NCI-H774 (cell line): ENCODE measurements at places on chromosomes 6 and 20.

DNA sequence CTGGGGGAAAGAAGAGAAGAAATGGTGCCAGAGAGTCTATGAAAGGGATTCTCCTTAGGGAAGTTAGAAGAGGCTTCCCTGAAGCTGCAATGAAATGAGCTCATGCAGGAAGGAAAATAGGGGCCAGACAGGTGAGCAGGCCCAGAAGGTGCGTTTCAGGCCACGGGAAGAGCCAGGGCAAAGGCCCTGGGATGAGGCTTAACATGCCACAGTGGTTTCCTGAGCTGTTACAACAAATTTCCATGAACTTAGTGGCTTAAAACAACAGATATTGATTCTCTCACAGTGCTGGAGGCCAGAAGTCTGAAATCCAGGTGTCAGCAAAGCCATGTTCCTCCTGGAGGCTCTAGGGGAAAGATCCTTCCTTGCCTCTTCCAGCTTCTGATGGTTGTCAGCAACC, 167.9 kb downstream of the TFAP2C start:
- no peak for DNase-seq

GRCh38 chr6:156654919-156655918, 122.0 kb upstream of the ARID1B start:
- DNase-seq: no peak

GRCh38 chr6:134397676-134398075, 79.8 kb upstream of the SGK1 start:
- no peak for DNase-seq

DNA sequence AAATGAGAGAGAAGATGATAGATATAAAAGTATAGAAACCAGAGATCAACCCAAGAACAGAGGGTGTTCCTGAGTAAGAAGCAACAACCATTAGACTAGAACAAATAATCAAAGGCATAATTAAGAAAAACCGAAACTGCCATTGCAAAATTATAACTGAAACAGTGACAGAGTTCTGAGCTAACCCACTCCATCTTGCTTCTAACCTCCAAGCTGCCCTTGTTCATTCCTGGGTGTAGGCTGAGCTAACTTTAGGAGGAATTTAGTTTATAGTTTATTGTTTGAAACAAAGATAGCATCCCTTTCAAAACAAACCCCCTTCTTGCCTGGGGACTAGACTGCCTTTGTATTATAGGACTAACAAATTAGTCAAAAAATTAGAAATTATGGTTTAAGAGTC, 56.1 kb upstream of the PRND start:
- no peak for DNase-seq

DNA sequence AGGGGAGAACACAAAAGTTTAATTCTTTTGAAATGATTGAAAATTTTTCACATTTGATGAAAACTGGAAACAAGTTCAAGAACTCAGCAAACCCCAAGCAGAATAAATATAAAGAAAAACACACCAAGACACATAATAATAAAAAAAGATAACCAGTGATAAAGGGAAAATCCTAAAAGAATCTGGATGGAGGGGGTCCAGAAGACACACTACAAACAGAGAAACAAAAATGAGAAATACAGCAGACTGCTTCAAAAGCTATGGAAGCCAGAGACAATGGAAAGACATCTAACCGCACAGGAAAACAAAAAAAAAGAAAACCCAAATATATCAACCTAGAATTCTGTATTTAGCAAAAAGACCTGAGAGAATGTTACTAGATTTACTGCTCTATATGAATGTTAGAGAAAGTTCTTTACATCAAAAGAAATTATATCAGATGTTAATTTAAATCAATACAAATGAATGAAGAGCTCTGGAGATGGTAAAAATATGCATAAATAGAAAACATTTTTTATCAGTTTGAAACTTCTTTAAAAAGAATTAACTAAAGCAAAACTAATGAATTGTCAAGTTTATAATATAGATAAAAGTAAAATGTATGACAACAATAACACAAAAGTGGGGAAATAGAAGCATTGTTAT, 310.7 kb upstream of the PREP start:
- no peak for DNase-seq

DNA sequence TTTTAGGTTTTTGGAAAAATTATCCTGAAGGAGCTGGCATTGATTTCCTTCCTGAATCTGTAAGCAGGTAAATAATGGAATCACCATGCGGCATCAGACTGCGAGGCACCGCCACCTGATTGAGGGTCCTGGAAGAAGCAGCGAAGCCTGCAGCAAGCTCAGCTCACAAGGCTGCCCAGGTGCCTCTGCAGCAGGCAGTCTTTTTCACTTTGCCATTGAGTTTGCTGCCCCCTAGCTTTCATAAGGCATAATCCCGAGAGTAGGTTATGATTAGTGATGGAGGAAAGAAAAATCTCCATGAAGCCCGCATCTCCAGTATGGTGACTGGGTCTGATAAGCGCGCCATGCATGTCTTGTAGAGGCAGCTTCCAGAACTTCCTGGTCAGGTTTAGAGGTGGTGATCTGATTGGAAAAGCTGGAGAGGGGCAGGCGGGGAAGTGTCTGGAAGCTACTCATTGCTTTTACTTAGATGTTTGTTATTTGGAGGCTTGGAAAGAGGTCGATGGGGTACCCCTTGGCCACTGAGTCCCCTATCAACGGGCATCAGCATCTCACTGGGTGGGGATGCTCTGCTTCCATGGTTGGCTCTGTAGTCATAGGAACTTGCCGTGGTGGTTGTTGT, 26.7 kb downstream of the IYD start:
- peak; percentile 41 for DNase-seq

DNA sequence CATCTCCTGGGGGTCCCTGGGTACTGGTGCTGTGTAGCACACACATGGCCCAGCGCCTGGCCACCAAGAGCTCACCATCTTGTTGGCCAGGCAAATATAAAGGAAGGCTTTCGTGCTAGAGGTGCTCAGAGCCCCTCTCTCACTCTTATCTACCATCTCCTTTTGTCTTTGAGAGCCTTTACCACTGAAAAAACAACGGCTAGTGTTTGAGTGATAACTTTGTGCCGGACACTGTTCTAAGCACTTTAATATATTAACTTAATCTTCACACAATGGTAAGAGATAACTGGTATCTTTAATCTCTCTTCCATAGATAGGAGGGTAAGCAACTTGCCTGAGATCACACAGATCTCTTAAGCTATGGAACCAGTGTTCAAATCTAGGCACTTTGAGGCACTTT, 21.5 kb upstream of the ARHGAP18 start:
- no peak for DNase-seq

- DNase-seq: no peak
These were observed 118.2 kb downstream of the BMP7 start for GRCh38 chr20:57148263-57148662.

DNA sequence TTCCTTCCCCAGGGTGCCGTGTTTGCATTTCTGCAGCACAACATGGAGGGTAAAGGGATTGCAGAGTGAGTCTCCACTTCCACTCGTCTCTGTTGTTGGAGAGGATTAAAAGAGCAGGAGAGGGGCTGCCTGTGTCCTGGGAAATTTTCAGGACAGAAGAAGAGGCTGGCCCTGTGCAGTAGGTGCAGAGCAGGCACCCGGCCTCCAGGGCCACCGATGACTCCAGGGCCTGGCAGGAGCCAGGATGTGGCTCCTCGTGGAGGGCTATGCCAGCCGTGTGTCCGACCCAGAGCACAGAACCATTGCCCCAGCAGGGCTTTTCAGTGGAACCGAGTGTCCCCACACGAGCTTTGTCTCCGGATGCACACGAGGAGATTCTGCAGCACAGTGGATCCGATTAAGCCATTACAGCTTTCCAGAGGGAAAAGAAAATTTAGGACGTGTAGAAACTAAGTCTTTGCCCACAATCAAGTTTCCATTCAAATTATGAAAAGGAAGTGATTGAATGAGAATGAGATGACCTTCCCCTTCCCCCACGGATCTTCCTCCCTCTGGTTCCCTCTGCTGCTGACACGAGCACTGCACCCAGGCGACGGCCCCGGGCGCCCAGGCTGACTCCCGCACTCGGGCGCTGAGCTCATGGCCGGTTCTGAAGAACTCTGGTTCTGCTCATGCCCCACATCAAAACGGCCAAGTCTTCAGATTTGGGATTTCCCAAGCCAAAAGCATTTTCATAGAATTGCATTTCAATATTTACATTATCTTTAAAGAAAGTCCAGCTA, 43.1 kb upstream of the UNC93A start:
- DNase-seq: no peak

- no peak for DNase-seq
These were observed 23.6 kb downstream of the IL17A start for GRCh38 chr6:52209770-52210169.

GRCh38 chr6:109006818-109007217, 87.8 kb downstream of the SESN1 start:
- DNase-seq: no peak
